ENCODE measurements at places on chromosomes 7 and 10.

GRCh38 chr7:44760034-44760580 lies 11.5 kb downstream of the ZMIZ2 start:
- DNase-seq: no peak

GRCh38 chr7:76011442-76011861 lies 17.1 kb upstream of the TMEM120A start:
- DNase-seq: no peak

DNA sequence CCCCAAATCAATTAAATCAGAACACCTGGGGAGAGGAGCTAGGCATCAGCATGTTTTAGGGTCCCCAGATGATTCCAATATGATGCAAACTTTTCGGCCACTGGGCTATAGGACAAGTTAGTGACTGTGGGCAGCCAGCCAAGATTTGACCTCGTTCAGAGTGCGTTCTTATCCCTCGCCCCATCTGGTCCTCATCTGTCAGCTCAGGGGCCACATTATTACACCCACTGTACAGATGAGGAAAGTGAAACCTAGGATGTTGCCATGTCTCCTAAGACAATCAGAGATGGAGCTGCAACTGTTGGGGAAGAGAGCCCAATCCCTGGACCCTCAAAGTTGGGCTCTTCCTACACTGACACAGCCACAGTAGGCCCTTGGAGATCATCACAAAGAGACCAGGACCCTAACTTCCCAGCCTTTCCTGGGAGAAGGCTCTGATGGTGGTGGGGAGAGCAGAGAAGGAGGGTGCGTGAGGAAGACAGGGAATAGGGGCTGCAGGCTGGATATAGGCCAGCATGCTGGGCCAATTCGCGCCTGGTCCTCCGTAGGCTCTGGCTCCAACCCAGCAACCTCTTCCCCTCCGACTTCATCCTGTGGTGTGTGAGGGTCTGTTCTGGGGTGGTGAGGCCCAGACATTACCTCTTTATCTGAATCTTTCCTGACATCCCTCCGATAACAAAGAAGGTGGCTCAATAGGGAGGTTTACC lies 109.4 kb upstream of the ZMIZ1 start:
- no peak for DNase-seq

DNA sequence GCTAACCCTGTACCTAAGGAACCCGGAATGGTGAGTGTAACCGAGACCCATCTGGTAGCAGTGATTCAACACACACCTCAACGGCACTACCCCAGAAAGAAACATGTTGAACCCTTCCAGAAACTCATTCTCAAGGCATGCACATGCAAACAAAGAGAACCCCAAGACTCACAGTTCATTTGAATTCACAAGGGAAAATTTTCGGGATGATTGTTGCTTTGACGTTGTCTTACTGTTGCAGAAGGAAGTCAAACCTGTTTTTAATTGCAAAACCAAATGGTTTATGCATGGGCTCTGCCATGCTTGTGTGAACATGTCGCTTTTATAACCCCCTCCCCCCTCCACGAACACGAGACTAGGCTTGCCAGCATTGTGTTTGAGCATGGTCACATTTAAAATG lies 539.7 kb downstream of the GATA3 start:
- no peak for DNase-seq

- no peak for DNase-seq
Measured at GRCh38 chr10:133358162-133358924, 524 bp upstream of the FUOM start.

DNA sequence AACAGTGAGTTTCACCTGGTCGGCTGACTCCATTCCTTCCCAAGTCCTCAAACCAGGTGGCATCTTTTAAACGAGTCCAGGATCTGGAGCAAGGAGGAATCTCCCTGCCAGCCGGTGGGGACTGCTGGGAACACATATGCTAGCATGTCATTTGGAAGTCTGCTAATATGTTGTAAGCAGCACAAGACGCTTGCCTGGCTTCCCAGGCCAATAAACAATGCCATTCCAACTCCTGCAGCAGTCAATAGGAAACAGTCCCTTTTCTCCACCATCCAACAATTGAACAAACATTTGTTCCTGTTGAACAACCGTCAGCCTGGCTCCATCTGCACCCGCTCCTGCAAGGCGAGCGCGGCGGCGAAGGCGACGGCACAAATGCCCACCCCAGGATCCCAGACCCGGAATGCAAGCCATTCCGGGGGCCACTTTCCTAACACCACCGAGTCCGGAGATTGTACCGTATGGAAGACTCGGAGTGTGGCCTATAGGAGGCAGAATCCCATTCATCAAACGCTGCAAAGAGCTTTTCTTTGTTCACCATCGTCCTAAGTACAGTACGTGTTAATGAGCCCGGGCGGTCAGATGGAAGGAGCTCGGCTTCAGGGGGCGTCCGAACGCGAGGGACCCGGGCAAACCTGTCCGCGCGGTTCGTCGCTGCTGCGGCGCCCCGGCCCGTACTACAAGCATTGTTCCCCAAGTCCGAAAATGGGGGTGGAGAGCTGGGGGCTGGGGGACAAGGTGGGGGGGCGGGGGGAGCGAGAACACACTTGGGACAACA lies 1.6 kb downstream of the FAM53B start:
- DNase-seq: no peak

GRCh38 chr10:71429929-71430328 lies 33.2 kb downstream of the CDH23 start:
- no peak for DNase-seq

DNA sequence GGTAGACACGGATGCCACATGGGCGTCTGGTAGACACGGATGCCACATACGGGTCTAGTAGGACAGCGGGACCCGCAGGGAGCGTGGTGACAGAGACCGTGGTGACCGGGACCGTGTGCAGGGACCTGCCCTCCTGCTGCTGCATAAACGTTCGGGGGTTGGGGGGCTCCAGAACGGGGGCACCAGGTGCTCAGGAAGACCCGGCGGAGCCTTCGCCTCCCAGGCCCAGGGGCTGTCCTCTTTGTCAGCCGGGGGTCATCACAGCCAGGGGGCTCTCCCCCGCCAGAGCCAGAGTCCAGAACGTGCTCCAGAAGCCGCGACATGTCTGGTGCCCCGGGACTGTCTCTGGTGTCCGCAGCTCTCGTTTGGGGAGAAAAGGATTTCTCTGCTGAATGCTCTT lies 69.2 kb upstream of the ADGRA1 start:
- DNase-seq: no peak

DNA sequence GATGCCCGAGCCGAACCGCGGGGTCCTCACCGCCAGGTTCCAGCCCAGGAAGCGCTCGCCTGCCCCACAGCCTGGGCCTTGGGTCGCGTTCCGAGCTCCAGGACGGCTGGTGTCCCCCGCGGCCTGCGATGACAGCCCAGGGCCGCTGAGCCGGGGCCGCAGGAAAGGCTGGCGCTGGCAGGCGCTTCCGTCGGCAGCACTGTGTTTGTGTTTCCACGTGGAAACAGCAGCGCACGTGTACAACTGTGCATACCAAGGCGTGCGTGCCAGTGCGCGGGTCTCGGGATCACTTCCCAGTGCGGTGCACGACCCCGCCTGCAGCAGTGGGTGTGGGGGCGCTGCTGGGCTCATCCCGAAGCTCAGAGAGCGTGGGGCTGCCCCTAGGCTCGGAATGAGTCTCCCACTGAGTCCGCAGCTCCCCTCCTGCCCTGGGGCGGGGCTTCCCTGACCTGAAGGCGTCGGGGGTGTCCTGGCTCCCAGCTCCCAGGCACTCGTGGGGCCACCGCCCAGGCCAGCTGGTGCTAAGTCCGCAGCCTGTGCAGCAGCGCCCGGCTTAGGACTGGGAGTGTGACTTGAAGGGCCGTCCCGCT lies 17.2 kb downstream of the AP5Z1 start:
- DNase-seq: no peak

GRCh38 chr10:69202332-69202731 lies 17.8 kb upstream of the HKDC1 start:
- DNase-seq: no peak

- DNase-seq: no peak
Measured at GRCh38 chr10:14688606-14689005, 86.1 kb downstream of the FAM107B start.

DNA sequence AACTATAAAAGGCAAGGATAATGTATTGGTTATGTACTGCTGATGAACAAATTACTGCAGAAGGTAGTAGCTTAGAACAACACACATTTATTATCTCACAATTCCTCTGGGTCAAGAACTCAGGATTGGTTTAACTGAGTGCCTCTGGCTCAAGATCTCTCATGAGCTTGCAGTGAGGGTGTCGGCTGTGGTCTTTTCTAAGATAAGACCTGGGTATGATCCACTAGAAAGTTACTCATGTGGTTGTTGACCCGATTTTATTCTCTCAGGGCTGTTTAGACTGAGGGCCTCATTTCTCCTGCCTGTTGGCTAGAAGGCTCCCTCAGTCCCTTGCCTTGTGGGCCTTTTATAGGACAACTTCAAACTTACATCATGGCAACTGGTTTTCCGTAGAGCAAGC lies 86.7 kb downstream of the VWDE start:
- DNase-seq: no peak

DNA sequence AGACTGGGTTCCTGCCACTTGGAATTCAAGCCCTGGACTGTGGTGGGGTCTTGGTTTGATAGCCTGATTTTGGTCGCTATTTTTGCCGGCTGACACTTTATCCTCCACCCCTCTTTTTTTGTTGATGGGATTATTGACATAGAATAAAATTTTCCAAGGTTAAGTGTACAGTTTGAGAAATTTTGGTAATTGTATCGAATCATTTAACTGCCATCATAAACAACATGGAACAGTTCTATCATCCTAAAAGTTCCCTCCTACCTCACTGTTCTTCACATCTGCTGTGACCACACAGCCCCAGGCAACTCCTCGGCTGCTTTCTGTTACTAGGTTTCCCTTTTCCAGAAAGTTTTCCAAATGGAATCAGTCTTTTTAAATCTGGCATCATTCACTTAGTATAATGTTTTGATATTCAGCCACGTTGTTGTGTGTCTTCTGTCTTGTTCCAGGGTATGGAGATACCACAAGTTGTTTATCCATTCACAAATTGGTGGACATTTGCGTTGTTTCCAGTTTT lies 50.6 kb upstream of the STEAP1B start:
- no peak for DNase-seq

- no peak for DNase-seq
Measured at GRCh38 chr10:126290232-126290631, 98.0 kb downstream of the ADAM12 start.

DNA sequence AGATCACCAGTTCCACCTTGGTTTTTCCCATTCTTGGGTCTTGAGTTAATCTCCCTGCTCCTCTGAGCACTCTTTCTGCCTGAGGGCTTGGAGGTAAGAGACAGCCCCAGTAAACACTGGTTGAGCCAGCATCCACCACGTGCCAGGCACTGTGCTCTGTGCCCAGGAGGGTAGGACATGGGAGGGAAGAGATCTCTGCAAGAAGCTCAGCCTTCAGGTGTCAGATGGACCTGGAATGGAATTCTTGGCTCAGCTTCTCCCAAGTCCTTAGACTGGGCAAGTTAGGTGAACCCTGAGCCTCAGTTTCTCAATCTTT lies 2.5 kb downstream of the ZYX start:
- no peak for DNase-seq

DNA sequence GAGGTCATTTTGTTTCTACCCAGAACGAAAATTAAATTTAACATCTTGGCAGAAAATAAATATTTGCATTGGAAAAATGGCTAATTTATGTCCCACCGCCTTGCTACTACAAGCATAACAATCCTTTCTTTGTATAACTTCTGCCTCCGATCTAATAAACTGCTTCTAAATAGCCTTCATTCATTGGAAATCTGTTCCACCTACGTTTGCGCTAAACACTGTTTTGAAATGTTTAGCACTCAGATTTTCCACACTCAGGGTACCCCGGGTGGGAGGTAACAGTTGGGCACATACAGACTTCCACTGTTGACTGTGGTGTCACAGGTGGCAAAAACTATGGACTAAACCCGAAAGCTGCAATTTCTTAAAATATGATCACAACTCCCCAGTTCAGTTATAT lies 96.4 kb downstream of the FGFR2 start:
- no peak for DNase-seq

GRCh38 chr10:5441106-5441505 lies 28.7 kb downstream of the NET1 start:
- DNase-seq: no peak

DNA sequence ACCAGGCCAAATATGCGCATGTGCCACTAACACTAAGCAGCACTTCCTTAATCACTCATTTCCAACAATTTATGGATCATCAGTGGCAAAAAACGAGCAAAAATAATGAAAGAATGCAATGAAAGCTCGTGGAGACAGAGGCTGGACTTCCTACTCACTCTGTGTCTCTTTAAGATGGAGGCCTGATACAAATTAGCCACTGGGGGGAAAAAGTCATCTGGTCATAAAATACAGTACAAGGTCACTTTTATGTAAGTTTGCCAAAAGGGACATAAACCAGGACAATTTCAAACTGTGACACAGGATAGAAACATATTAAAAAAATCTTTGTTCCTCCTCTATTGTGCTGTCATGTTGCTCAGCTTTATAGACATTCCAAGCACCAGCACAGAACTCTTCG lies 101.7 kb downstream of the LMBR1 start:
- no peak for DNase-seq

- DNase-seq: no peak
Measured at GRCh38 chr10:11743461-11744338, 1.5 kb downstream of the ECHDC3 start.

DNA sequence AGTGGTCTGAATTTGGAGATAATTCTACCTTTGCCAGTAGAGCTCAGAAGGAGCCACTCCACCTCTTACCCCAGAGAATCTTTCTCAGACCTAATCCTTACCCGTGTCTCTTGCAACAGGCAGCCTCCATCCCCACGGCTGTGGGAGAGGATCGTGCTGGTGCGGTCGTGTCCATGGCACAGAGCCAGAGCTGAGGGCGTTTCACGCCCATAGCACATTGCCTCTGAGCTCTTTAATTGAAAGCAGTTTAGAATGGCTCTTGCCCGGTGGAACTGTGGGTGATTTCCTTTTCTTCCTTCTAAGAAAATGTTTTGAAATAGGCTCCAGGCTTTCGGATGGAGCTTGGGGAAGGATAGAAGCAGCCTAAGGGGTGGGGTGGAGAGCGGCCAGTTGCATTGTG lies 41.5 kb downstream of the PRF1 start:
- DNase-seq: no peak

DNA sequence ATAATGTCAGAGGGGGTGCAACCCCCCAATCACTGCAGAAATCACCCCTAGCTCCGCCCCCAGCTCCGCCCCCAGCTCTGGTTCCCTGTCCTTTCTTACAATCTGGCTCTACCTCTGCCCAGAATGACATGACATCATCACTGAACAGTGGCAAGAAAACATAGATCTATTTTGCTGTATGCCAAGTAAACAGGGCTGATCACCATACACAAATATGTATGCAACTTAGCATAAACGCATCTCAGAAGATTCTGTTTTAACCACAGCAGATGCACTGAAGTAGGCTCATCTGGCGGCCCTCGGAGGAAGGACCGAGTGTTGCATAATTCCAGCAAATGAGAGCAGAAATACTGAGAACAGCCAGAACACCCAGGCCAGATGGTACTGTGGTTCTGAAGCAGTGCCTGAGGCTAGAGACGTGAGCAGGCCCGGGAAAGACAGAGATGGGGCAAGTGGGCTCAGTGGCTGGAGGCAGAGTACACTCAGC lies 293.3 kb upstream of the KLF14 start:
- no peak for DNase-seq
